ENCODE measurements at places on chromosomes 16 and 17.

DNA sequence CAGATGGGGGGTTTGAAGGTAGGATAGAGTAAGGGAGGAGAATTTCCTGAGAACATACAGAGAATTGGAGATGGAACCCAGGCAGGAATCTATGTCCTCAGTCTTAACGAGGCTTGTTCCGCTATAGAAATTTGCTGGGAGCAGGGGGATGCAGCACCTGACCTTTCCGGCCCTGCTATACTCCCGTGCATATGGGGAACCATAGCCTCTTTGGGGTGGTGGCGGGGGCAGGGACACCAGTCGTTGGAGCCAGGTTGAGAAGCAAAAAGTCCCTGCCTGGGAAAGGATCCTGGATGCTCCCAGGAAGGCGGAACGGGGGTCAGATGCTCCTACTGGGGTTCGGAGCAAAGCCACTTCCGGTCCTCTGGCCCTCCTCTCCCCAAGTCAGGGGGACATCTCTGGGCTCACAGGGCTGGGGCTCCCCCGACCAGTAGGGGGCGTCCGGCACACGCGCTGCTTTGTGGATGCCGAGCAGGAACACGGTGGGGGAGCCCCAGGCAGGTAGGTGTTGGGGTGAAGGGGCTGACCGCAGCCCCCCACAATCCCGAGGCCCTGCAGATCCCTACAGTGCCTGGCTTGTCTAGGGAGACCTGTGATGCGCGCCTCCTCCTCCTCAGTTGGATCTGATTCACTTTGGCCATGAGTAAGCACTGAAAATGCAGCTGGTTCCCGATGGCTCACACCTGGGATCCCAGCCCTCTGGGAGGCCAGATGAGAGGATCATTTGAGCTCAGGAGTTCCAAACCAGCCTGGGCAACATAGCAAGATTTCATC is 15.5 kb upstream of the TFAP4 start:
- DNase-seq, result no peak

DNA sequence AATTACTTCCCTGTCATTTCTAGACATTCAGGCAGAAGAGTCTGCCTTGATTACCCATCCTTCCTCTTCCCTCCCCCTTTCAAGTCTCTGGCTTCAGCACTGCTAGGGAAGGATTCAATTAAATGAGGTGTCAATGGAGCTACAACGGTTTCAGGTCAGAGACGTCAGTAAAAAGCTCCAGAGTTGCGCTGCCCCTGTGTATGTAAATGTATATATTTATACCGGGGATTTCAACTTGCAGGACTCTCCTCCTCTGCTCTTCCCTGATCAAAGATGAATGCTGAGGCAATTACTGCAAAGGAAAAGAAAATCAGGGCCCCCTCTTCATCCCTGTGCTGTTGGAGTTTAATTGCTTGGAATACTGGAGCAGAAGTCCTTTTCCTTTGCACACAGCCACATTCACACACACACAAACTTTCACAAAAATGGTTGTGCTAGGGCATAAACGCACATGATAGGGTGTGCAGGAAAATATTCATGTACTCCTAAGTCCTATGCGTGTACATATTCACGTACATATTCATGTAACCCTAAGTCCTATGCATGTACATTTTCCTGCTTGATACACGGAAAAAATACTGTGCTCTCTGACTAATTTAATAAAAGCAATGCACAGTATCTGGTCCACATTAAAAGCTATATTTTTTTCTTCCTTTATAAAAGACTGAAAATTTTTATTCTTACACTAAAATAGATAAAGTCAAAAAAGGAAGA is 129.7 kb upstream of the PMFBP1 start:
- no peak for DNase-seq

- DNase-seq, result no peak
Measured at GRCh38 chr17:45800816-45801215, 16.7 kb downstream of the CRHR1 start.

GRCh38 chr16:48405907-48406306 is 20.7 kb upstream of the SIAH1 start:
- no peak for DNase-seq

DNA sequence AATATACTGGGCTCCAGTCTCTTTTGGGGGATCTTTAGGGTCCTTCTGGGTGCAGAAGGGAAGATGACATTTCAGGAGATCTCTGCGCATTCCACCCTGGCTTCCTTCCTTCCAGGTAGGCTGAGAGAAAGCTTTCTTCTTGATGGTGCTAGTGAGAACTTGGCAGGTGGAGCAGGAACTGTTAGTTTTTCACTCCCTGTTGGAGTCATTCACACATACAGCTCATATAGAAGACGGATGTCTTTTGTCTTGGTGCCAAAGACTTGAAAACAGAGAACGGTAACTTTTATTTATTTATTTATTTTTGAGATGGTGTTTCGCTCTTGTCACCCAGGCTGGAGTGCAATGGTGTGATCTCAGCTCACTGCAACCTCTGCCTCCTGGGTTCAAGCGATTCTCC is 43.9 kb downstream of the PITPNC1 start:
- no peak for DNase-seq

DNA sequence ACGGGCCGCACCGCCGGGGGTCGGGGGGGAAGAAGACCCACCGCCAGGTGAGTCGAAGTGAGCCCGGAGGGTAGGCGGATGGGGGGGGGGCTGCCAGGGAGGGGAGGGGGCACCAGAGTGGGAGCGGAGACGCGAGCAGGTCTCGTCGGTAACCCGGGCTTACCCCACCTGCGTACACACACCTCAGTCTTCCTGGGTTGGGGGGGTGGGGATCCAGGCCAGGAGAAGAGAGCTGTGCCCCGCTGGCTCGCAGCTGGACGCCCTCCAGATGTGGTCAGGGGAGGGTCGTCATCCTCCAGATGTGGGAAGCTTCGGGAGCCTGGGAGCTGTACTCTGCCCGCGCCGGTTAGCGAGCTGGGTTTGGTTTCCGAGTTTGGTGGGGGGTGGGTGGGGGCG is 1.2 kb downstream of the CACNA1G start:
- no peak for DNase-seq

- DNase-seq, result no peak
Measured at GRCh38 chr16:14405611-14406537, 224.2 kb downstream of the PARN start.

DNA sequence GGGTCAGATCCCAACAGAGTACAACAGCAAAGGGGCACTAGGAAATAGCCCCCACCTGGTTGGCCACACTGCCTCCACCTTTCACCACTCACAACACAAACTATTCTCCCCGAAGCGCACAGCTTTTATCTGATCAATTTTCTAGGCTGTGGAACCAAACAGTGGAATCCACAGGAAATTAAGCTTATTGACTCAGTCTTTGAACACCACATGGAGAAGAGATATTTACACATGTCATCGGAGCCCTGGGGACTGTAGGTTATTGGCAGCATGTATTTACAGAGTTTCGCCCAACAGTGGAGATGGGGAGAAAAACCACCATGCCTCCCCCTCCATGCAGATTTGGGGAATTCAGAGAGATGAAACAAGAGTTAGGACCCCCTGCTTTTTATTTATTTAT is 154.8 kb downstream of the XYLT1 start:
- no peak for DNase-seq

GRCh38 chr16:69726313-69727060 is at the start of gene NQO1:
TSS of gene NQO1 (minus strand) at chr16:69726560. CDS start at chr16:69726439, 121 bp downstream.
- DNase-seq, result peak; percentile 83

GRCh38 chr17:49146620-49147306 is 14.2 kb downstream of the B4GALNT2 start:
- DNase-seq, result peak; percentile 99

DNA sequence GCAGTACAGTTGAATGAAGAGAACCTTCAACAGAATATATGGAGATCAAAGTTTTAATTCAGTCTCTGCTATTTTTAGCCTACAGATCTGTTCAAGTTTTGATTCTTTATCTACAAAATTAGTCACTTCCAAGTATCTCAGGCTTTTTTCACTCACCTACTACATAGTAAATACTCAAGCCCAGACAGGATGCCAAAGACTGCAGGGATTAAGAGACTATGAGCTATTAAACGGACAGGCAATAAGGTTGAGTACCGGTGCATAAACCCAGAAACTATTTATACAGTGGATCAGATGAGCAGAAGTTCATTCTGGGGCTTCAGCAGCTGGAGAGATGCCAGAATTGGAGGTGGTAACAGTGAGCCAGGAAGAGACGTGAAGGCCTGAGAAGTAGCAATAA is 18.7 kb upstream of the OR3A1 start:
- no peak for DNase-seq

DNA sequence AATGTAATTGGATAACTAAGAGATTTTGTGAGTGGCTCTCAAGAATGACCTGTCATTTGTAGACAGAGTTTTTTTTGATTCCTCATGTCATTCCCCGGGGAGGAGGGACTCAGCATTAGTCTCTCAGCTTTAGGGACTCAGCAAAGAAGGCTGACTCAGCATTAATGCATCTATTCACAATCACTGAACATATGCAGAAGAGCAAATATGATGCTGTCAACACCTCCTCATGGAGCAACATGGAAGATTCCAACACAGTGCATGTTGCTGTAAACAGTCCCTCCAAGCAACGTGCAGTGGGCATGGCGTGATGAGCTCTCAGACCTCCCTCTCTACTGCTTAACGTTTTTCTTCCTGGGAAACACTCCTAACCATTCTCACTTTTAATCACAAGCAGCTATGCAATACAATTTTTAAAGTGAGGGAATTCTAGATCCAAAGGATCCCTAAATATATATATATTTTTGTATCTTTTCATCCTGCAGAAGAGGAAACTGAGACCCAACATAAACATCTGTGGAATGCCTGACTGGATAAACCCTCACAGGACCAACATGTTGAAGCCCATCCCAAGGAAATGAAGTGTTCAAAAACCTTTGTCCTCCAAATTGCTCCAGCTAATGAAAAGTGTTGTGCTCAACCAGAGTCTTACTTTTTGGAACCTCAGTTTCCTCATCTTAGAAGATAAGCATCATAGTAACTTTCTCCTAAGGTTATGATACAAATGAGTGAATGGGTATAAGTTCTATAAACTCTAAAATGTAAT is 38.9 kb downstream of the TMEM100 start:
- DNase-seq, result no peak

DNA sequence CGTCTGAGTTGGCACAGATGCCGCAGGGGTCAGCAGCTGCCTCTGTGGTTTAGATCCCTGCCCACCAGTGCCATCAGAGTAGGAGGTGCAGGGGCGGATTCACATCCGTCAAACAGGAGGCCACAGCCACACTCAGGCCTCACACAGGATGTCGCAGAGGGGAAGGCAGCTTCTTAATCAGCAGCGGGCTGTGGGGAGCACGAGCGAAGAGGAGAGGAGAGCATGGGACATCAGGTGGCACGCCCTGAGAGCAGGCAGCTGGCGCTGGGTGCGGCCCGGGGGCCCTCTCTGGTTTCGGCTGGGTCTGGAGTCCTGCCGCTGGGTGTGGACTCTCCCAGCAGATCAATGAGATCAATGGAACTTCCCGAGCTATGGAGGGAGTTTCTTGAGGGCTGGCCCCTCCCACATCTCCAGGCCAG is 9.6 kb downstream of the LLGL2 start:
- no peak for DNase-seq

- no peak for DNase-seq
Measured at GRCh38 chr17:27360507-27360906, 66.6 kb downstream of the WSB1 start.

DNA sequence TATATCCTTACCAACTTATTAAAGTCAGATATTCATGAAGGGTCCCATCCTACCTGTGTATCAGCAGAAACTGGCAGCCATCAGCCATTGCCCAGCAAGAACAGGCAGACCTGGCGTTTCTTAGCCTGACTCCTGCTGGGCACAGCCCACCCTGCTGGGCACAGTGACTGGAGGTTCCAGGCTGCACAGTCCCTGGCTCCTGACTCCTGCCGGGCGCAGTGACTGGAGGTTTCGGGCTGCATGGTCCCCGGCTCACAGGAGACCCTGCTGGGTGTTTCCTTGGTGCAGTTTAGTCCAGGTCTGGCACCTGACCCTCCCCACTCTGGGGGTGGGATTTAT is 6.7 kb downstream of the TIMM22 start:
- no peak for DNase-seq

DNA sequence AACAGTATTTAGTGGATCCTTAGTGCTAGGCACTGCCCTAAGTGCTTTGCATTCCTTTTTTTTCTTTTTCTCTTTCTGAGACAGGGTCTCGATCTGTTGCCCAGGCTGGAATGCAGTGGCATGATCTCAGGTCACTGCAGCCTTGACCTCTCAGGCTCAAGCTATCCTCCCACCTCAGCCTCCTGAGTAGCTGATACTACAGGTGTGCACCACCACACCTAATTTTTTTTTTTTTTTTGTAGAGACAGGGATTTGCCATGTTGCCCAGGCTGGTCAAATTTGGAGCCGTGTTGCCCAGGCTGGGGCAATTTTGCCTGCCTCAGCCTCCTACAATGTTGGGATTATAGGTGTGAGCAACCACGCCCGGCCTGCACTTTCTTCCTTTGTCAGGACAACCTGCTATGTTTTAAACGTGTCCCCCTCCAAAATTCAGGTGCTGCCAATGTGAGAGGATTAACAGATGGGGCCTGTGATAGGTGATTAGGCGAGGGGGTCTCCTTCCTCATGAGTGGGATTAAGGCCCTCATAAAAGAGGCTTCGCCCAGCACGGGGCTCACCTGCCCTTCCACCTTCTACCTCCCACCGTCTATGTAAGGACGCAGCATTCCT is 5.4 kb downstream of the NQO1 start:
- no peak for DNase-seq

DNA sequence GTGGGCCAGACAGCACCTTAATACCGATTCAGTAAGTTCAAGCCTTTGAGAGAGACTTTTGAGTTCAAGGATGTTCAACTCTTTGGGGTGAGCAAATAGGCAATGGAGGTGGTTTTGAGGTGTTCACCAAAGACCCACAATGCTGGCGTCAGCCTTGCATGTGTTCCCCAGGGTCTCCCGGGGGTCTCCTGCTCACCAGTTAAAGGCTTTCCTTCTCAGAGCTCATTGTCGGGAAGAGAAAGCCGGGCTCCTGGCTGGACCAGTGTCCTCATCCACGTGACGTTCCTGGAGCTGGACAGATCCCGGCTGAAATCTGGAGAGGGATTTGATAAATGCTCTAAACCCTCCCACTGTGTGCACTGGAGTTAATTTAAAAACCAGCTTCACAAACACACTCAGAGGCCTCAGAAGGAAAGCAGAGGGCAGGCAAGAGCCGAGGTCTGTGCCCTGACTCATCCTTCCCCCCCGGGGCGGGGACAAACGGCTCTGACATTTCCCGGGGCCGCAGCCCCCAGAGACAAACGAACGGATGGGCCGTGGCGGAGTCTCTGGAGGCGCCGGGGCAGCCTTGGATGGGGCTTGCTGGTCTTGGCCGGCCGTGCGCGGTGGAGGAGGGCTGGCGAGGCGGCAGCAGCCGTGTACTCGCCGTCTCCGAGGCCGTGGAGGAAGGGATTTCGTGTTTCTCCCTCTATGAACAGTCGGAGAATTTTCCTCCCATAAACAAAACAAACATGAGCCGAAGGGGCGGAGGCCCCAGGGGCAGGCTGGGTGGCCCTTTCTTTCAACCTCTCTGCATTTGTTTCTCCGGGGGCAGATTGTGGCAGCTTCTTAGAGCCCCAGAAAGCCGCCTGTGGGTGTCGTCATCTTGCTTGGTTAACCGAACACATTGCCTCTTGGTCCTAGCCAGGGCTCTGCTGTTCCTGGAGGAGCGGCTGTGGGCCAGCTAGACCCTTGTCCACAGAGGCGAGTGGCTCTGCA is 94.2 kb downstream of the NTN1 start:
- peak; percentile 14 for DNase-seq

Data from non-pigmented ciliary epithelial cell (primary cell).